ENCODE measurements at places on chromosomes 4 and X.

- DNase-seq: no peak
These were observed 46.6 kb downstream of the CXorf58 start for GRCh38 chrX:23954396-23954795.

DNA sequence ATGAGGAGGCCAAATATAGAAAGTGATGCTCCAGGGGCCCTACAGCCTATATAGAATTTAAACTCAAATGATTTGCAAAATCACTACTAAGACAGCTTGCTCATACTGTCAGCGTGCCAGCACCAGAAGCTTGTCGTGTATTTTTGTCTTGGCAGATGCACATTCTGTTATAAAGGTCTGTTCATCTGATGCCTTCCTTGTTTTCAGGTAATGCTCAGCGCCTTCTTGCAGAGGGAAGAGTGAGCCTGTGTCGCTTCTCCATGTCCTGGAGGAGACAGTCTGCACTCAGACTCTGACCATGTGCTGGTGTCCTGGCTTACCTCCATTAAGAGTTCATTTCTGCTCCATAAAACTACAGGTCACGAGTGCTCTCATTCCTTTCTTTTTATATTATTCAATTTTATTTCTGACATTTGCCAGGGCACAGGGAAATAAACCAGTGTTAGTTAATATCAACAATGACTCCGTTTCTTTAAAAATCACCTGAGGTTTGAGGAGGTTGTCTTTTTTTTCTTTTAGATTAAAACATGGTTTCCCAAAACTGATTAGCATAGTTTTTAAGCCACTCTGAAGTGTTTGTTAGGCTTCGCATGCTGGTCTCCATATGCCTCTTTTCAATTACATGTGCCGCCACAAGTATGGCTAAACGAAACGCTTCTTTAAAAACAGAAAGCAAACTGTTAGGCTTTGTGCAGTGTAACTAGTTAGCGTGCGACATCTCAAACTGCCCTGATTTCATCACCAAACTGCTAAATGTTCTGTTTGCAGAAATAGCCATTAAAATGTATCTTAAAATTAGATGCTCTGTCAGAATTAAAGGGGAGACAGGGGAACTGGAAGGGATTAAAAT is 215.2 kb upstream of the GK2 start:
- no peak for DNase-seq

DNA sequence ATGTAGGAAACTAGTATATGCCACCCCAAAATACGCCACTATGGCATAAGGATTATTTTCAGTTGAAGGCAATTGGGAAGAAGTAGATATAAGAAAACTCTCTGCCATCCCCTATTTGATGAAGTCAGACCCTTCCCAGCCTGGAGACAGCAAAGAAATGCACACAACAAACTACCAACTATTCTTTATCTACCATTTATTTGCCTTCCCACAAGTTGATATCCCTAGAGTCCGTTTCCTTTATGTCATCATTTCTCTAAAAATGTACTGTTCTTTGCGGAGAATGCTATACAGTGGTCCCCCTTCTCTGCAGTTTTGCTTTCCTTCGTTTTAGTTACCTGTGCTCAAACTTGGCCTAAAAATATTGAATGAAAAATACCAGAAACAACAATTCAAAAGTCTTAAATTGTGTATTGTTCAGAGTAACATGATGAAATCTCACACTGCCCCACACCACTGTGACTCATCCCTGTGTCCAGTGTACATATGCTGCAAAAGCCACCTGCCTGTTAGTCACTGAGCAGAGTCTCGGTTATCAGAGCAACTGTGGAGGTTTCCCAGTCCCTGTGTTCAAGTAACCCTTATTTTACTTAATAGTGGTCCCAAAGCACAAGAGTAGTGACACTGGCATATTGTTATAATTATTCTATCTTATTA is 152.3 kb downstream of the WDFY3 start:
- DNase-seq: no peak

GRCh38 chr4:69833251-69833650 is 26.7 kb downstream of the SULT1E1 start:
- no peak for DNase-seq

DNA sequence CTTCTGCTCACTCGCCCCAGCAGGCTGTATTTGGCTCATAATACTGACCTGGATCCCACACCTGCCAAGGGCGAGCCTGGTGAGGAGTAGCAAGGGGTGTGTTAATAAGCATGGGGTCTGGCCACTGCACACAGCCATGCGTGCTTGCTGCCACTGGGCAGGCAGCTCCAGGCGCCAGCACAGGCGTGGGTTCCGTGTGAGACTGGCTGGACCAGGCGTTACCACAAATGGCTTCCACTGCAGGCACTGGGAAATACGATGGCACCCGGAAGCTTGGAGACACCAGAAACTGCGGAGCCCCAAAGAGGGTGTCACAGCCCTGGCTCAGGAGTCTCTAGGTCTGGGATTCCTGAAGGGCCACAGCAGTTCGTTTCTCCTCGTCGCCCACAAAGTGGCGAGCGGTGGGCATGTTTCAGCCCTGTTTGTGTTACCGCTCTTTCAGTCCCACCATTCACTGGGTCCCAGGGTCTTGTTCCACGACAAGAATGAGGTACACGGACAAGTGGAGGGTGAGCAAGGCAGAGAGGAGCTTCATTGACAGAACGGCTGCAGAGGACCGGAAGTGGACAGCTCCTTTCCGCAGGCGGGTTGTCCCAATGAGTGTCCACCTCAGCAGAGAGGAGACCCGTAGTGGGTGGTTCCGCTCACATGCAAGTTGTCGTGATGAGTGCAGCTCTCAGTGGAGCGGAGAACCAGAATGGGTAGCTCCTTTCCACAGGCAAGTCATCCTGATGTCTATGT is 428.9 kb downstream of the EPHA5 start:
- no peak for DNase-seq

DNA sequence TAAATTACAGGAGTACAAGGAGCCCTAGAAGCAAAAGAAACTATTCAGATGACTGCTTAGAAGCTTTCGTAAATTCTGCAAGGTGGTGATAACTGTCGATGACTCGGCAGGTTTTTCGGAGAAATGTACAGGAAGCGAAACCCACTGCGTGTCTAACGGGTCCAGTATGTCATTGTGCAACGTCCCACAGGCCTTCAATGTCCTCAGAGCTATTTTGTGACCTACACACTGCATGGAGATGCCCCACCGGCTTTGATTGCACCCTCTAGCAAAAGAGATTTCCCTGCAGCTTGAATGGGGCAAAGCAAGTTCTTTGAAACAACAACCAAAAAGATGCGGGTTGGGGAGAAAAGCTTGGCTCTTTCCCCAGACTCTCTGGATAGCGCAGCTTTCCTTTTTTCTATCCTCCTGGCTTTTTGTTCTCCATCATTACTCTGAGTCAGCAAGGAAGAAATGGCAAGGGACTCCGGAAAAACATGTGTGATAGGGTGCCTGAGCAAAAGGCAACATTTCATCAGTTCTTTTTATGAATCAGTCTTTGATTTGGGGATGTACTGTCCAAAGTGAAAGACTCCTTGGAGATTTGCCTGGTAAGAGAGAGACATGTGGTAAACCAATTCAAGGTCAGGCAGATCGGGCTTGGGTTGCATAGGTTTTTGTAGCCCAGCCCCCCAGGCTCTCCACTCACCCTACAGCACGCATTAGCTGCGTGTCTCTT is 112.0 kb upstream of the TBL1X start:
- DNase-seq: no peak

DNA sequence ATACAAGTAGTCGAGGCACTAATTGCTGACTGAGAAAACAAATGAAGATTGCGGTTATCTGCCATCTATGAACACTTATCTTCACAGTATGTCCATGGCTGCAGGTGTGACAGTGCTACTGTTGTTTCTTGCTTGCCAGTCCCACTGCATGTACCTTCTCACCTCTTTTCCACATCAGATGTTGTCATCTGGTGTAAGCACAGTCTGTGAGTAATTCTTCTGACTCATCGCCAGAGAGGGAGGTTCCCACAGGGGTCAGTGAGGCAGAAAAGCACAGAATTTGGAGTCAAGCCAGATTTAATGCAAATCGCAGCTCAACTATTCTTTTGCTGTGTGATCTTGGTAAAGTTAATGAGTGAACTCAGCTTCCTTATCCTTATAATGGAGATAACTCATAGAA is 144.4 kb downstream of the GLRA2 start:
- no peak for DNase-seq

Data from stimulated activated CD8-positive, alpha-beta memory T cell treated with anti-CD3 and anti-CD28 coated beads, Interleukin-4, amount 100 ng/mL, for 4 hours (primary cell).